Hippocampal formation (tissue), 2 donors: ENCODE measurements at places on chromosomes 4 and X.

- DNase-seq = no peak
Observed at GRCh38 chrX:120321520-120322281, 10.4 kb upstream of the TMEM255A start.

- no peak for DNase-seq
Observed at GRCh38 chr4:79385641-79386040, 22.4 kb downstream of the GK2 start.

- DNase-seq = no peak
Observed at GRCh38 chr4:147017081-147017480, 71.4 kb upstream of the TTC29 start.

DNA sequence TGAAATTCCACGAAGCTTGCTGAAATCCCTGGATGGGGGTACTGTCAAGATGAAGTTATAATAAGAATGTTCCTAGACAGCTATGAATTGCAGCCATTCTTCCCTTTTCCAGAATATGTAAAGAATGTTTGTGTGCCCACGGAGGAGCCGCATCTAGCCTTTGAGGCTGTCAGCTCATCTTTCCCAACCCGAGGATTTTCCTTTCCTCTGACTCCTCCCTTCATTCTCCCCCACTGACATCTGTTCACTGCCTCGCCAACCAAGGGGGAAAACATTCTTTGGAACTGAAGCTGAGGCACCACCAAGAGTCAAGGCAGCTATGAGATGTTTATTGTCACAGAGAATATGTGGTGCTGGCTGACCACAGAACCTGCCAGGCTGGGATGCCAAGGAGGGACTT is 8.8 kb downstream of the NHSL2 start:
- DNase-seq = no peak

DNA sequence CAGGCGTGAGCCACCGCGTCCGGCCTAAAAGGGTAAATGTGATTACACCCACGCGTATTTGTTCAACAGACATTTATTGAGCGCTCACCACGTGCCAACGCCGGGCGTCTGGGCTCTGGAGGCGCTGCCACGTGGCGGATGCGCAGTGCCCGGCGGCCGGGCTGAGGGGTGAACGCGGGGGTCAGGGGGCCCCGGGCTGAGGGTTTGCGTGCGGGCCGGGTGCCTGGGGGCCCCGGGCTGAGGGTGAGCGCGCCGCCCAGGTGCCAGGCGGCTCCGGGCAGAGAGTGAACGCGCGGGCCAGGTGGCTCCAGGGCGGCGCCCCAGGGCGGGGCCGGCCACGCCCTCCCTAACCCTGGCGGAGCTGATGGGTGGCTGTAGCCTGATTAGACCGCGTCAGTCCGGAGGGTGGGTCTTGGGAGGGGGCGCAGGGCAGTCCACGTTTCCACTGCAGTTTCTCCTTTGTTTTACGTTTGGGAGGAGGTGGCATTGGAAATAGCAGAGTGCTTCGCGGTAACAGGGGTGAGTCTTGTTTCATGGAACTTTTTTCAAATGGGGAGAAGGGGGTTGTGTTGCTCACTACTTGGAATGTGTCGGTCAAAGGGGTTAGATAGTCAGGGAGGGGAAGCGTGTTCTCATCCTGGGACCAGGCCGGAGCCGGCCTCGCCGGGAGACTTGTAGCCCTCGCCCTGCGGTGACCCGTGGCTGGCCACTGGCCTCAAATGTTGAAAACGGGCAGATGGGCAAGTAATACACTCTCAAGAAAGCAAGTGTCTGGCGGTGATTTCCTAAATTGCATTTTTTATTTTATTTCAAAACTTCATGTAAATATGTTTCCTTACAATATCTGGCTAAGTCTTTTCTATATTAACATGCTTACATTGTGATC is at the start of gene ZFP42:
Gene ZFP42 (plus strand): TSS at position 450 of the 886 bp plus-strand sequence. CDS start 7,037 bp downstream, outside the sequence.
- no peak for DNase-seq

DNA sequence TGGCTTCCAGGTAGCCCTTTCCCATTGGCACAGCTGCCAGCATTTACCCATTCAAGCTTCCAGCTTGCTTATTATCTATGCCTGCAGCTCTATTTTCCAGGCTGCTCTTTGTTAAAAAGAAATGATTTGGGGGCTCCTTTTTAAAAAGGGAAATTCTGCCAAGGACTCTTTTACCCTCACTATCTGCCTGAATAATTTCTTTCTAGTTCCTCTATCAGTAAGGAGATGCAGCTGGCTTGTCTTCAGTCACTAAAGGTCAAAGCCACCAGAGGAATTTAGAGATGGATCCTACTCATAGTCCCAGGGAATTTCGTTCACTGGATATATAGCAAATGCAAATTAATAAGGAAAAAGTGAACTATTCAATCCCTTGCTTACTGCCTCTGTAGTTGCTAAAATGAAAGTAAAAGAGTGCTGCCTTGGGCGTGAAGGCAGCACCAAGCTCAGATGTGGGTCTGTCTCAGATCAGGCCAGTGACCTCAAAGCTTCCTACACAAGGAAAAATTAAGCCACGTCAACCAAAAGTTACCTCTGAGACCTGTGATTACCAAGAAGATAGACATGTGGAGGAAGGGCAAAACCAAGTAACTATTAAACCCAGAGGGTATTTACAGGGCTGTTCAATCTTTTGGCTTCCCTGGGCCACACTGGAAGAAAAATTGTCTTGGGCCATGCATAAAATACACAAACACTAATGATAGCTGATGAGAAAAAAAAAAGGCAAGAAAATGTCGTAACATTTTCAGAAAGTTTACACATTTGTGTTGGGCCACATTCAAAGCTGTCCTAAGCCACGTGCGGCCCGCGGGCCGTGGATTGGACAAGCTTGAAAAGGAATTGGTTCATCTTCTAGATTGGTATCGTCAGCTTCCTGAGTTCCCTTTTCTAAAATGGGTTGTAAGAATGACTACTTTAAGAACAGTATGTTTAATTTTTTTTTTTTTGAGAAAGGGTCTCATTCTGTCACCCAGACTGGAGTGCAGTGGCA is 5.3 kb downstream of the ARSF start:
- DNase-seq = no peak

GRCh38 chr4:185204238-185204910 is 574 bp upstream of the CFAP97 start:
- DNase-seq = no peak

GRCh38 chr4:53147197-53147596 is 218.7 kb downstream of the SCFD2 start:
- no peak for DNase-seq

DNA sequence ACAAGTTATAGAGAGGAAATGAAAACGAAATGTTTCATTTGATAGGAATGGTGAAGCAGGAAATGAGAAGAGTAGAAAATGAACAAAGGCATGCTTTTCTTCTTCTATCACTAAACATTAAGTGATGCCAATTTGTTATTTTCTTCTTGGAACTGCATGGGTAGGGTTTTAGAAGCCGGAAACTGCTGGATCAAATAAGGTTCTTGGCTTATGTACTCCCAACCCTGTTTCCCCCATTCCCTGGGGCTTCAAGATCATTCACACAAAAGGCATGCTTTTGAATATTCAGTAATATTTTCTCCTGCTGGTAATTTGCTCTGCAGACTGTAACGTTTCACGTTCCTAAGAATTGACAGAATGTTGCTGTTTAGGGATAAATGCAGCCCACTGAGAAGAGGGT is 224.1 kb downstream of the NLGN4X start:
- no peak for DNase-seq

- DNase-seq = no peak
Observed at GRCh38 chr4:109629775-109630174, 69.7 kb downstream of the MCUB start.

DNA sequence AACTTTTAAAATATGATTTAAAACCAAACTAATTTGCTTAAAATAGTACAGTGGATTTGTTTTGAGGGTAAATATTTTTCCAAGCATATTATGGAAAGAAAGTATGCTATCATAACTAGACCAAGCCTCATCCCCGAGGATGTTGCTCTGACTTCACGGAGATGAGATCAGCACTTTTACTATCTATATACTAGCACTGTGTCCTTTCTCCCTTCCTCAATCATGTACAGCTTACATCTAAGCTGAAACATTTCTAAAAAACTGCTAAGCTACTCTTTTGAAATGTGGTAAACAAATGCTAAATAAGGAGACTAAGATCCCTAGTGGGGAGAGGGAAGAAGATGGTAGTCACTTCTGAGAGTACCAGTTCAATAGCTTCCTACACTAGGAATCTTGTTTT is 23.8 kb downstream of the AMMECR1 start:
- DNase-seq = no peak

DNA sequence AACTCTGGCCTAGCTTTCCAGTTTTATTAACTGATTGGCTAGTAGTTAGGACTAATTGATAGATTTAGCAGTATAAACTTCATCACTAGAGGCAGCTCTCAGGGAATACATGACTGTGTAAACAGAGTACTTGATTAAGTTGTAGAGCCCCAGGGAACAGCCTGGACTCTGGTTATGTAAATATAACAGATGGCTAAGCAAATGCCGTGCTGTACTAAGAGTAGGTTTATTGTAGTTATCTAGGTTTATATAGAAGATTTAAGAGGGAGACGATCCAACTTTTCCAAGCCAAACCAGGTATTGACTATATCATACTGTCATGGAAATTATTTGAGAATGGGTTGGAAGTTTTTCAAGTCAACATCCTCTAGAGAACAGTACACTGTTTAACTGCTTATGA is 463.4 kb upstream of the GRID2 start:
- DNase-seq = no peak

DNA sequence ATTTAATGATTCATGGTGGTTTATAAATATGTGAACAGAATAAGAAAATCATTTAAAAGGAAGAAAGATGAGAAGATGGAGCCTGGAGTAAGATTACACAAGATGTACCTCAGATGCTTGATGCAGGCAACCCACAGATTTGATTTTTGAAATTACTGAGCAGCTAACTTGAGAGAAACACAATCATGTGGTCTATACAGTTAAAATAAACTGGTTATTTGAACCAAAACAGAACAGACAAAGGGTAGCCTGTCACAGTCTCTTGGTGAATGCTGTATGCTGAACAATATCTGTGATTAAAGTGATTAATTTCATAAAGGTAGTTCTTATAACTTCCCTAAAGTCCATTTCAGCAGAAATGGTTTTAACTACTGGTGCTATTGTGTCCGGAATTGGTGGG is 4.2 kb downstream of the PI4K2B start:
- DNase-seq = no peak

- no peak for DNase-seq
Observed at GRCh38 chr4:81490403-81491160, 18.9 kb upstream of the RASGEF1B start.

GRCh38 chr4:113978561-113979147 is 793 bp downstream of the ARSJ start:
- no peak for DNase-seq

DNA sequence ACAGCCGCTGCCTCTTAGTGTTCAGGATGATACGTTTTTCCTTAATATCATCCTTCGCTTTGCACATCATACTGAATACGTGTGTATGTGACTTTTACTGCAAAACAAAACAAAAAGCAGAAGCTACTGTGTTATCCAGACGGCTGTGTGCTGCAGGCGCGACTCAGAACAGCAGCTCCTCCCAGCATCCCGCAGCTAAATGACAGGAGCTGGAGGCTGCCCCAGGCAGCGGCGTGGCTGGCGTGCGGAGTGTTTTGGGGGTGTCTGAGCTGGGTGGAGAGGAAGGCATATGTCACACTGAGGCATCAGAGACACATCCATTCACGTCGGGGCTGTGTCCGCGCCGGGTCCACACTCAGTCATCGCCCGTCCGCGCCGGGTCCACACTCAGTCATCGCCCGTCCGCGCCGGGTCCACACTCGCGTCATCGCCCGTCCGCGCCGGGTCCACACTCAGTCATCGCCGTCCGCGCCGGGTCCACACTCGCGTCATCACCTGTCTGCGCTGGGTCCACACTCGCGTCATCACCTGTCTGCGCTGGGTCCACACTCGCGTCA is 16.6 kb downstream of the PCGF3 start:
- DNase-seq = no peak

GRCh38 chr4:8315435-8316250 is 46.1 kb downstream of the HTRA3 start:
- no peak for DNase-seq

DNA sequence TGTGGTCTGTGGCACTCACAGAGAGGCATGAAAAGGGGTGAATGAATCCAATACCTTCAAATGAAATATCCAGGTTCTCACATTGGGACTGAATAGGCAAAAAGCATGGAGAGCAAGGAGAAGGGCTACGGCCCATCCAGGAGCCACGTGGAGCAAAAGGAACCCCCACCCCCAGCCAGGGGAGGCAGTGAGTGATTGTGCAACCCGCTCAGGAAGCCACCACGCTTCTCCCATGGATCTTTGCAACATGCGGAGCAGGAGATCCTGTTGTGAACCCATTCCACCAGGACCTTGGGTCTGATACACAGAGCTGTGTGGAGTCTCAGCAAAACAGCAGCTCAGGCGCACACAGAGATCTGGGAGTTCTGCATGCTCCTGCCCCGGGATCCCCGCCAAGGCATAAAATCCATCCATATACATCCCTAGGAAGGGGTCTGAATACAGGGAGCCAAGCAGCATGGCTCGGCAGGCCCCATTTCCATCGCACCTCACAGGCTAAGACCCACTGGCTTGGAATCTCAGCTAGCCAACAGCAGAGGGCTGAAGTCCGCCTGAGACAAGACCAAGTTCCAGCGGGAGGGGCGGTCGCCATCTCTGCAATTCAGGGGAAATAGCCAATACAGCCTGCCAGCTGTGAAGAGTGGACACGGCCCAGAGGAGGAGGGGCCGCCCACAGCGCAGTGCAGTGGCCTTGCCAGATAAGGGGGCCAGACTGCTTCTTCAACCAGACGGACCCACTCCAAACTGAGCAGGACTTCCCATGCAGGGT is 80.2 kb downstream of the FGF16 start:
- no peak for DNase-seq

- DNase-seq = no peak
Observed at GRCh38 chr4:61431131-61431530, 231.0 kb downstream of the ADGRL3 start.

DNA sequence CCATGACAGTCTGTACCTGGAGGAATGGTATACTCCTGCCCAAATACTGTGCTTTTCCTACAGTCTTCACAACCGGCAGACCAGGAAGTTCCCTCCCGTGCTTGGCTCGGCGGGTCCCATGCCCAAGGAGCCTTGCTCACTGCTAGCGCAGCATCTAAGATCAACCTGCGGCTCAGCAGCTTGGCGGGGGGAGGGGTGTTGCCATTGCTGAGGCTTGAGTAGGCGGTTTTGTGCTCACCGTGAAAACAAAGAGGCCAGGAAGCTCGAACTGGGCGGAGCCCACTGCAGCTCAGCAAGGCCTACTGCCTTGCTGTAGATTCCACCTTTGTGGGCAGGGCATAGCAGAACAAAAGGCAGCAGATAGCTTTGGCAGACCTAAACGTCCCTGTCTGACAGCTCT is 152.7 kb downstream of the TEX11 start:
- no peak for DNase-seq

GRCh38 chrX:111652719-111653118 is 28.3 kb upstream of the ALG13 start:
- DNase-seq = no peak

DNA sequence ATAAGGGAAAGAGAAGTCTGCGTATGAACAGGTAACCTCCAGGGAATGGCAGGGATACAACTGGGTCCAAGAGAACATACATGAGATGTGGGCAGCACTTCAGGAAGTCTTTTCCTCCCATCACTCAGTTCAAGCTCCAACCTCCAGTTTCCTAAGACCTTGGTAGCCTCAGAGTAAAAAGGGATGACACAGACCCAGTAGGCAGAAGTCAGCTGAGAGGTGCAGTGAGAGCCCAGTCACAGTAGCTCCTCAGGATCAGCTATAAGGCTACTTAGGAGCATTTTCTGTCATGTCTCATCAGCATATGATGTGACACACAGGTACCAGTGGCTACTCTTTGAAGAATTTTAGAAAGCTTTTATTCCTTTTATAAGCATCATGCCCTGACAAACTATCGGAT is 12.5 kb upstream of the STS start:
- DNase-seq = no peak
